Left kidney (tissue), 8 donors: ENCODE measurements at places on chromosomes 1 and 21.

DNA sequence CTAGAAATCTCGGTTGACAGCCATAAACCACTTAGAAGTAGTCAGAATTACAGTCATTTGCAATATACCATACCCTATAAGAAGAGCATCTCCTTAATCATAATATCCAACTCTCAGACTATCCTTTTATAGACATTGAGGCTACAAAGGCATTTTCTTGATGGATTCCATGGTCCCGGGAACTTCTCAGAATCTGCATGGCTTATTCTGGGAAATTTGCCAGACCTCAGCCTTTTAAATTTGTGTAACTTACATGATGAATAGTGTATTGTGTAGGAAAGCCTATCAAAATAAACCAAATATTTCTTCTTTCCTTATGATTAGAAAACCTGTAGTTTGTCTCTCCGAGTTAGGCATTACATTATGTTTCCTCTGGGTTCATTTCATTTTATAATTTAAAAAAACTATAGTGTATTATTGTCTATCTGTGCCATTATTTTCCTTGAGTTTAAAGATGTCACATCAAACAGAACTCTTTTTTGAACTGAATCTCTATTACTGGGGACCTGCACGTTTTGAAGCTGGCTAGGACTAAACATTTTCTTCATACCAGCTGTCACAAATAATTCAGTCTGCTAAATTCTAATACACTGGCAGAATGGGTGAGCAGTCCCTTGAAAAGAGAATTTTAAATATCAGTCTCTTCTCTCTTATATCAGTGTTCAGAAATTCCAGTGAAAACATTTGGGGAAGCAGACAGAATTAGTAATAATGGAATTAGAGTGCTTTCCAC, 102.9 kb downstream of the GABPA start:
- DNase-seq = peak; percentile 65

DNA sequence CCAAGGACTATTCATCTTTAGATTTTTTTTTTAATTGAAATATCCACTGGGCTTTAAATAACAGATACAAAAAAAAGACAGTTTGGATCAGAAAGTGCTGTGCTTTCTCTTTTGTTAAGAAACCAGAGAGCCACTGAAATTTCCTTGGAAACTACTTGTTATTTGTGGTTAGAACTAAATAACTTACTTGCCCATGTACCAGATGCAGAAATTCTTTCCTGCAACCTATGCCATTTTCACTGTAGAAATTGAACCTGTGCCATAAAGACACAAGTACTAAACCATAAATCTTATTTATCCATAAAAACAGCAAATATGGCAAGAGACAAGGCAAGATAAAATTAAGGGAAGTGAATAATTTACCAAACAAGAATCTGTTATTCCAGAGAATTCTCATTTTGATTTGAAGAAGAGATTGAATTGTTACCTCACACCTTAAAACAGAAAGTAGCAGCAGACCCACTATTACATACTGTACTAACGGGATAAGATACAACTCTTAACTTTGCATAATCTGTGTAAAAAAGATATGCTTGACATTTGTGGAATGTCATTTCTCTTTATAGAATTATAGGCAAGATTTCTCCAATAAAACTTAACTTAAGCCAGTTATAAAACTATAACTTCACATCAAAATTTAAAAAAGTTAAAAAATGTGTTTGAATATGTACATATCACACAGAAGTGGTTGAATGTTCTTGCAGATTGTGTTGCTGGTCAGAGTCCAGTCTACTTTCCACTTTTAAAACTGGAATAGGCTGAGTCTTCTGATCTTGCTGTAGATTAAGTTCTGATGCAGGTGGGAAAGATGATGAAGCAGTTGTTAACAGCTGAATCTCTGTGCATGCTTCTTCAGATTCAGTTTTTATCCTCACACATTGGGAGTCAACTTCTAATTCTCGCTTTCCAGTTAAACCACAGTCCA, 6.3 kb upstream of the PHTF1 start:
- no peak for DNase-seq

- no peak for DNase-seq
These were observed 71.2 kb downstream of the VWA5B1 start for GRCh38 chr1:20361805-20362381.

- DNase-seq = no peak
These were observed 6.7 kb downstream of the WNT2B start for GRCh38 chr1:112515311-112516009.

GRCh38 chr1:88061492-88062177, 622.4 kb upstream of the PKN2 start:
- DNase-seq = peak; percentile 45

GRCh38 chr1:56196839-56197238, 382.5 kb downstream of the PLPP3 start:
- no peak for DNase-seq

- DNase-seq = no peak
These were observed 11.8 kb upstream of the INPP5B start for GRCh38 chr1:37958690-37959089.

GRCh38 chr1:222049176-222049575, 307.3 kb upstream of the DUSP10 start:
- no peak for DNase-seq

- DNase-seq = no peak
These were observed 1.5 kb downstream of the GPATCH4 start for GRCh38 chr1:156599811-156600210.

DNA sequence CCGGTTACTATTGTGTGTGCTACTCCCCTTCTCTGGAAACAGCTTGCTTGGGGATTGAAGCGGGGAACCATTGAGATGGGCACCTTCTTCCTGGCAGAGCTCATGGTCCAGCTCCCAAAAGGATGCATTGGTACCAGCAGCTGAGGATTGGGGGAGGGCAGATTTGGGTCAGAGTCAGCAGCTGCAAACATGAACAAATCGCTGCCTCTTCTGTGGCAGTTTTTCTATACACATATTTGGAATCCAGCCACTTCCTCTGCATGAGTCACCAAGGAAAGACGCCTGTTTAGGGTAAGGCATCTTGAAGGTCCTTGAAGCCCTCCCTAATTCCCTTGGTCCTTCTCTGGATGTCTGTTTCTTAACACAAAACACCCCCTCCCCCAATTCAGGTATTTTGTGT, 104.7 kb downstream of the DAB1 start:
- no peak for DNase-seq

DNA sequence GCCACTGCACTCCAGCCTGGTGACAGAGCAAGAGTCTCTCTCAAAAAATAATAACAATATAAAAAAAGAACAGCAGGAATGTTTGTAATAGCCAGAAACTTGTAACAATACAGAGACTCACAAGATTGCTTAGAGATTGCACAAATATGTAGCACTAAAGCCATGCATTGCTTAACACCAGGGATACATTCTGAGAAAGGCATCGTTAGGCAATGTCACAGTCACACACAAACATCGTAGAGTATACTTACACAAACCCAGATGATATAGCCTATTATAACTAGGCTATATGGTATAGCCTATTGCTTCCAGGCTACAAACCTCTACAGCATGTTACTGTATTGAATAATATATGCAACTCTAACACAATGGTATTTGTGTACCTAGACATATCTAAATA, 45.3 kb downstream of the GPATCH2 start:
- DNase-seq = no peak

- no peak for DNase-seq
These were observed 10.2 kb upstream of the CHIT1 start for GRCh38 chr1:203239526-203240305.

DNA sequence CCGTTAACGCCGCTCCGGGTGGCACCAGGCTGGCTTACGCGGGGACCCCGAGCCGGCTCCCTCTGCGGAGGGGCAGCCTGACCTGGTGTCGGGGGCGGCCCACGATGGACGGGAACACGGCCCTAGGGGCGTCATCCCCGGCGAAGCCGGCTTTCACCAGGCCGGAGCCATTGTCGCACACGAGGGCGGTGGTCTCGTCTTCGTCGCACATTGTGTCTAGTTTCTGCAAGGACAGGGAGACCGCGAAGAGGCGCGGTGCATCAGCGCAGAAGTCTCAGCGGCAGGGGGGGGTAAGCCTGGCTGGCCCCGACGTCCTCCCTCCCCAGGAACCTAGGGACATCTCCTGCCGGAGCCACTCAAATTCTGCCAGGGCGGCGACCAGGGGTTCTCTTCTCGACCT, 989 bp downstream of the ACTA1 start:
- DNase-seq = no peak

DNA sequence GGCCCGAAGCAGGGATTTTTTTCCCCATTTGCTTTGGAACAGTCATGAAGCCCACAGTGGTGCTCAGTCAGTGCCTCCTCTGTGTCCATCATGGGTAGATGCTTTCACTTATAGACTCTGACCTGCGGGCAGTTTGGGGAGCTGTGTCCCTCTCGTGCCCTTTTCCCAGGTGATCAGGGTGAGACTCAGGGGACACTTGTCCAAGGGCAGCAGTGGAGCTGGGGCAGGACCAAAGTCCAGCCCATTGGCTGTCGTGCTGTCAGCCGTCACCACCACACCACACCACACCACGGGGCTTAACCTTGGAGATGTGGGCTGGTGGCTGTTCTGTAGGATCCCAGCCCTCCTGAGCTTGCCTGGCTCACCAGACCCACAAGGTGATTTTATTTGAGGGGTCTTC, 34.9 kb downstream of the SIM2 start:
- no peak for DNase-seq

DNA sequence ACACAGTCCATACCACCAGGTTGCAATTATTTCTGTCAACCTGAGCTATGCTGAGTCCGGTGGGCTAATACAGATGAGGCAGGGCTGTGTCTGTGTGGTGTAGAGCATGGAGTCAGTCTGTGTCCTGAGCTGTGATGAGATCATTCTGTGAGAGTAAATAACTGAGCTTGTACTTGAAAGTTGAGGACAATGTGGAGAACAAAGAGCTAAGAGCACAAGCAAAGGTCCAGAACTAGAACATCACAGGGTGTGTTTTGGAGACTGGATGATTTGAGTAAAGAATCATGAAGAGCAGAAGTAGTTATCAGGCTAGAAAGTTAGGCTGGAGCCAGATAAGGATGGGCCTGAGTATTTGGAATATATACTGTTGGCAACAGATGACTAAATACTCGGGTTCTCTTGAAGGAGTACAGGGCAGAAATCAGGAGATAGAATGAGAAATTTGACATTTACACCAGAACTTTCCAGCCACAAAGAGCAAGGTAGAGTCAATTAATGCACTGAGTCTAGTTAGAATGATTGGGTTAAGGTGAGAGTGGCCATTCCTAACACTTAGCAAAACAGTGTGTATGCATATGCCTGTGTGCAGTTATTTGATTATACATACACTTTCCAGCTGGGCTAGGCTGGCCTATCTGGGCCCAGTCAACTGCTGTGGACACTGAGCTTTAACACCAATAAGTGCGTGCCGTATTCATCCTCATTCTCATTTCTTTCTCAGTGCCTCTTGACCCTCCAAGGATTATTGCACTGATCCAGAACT, 48.8 kb downstream of the LEPR start:
- DNase-seq = no peak
